A673 (cell line): ENCODE measurements at places on chromosomes 3 and 15. TPM values are rescaled to one million over a fixed set of nuclear protein-coding genes. Genes with fewer than 3 reads are reported as not detected.

GRCh38 chr3:119310071-119310470 lies 15.9 kb downstream of the ARHGAP31 start:
- no peak for DNase-seq

GRCh38 chr3:185200639-185201038 lies 47.8 kb upstream of the C3orf70 start:
- DNase-seq: peak; percentile 27

Gene TMEM40
- not detected in 2 replicates for total RNA-seq

Gene GOLGA6D
- 0.13 TPM in 1 of 2 replicates, not detected in the other for total RNA-seq

DNA sequence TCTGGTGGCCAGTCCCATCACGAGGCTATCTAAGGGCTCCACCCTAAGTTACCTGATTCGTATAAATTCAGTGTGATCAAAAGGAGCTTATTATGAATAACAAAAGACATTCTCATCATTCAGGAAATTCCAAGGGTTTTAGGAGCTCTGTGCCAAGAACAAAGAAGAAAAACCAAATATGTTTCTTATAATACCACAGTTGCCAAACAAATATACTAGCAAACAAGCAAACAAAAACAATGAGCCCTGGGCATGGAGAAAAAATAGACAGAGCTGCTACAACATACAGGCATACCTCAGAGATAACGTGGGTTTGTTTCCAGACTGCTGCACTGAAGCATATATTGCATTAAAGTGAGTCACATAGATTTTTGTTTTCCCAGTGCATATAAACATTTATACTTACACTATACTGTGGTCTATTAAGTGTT lies 20.2 kb upstream of the CFAP161 start:
- DNase-seq: no peak

Gene TRH
- total RNA-seq: not detected in 2 replicates
